ENCODE measurements at places on chromosomes 1 and 21.
A peak's percentile ranks its signal among the peaks of the same experiment; 100 is the strongest.

DNA sequence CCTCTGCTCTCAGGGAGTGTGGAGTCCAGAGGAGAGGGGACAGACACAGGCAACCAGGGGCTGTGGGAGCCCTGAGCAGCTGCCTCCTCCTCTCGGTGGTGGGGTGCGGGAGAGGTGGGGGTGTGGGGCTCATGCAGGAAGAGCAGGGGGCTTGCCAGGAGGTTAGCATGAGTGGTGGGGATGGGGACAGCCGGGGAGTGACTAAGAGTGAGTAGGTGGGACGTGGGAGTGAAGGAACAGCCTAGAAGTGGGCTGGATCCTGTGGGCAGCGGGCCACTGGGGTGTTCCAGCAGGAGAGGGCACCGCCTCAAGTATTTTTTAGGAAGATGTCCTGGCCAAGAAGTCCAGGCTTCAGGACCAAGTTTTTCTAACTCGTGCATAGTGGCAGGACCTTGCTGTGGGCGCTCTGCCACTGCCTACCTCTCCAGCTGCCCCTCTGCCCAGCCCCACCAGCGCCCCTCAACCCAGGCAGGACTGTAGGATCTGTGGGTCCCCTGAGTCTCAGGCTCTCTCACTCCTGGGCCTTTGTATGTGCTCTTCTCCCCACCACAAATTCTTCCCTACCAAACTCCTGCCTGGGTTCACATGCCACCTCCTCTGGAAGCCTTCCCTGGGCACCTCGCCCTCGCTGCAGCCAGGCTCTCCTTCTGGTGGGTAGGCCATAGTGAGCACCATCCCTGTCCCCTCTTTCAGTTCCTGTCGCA is 18.8 kb upstream of the LHX4 start:
- peak; percentile 37 for DNase-seq

GRCh38 chr1:42463921-42464320 is 835 bp downstream of the CCDC30 start:
- DNase-seq, result no peak

DNA sequence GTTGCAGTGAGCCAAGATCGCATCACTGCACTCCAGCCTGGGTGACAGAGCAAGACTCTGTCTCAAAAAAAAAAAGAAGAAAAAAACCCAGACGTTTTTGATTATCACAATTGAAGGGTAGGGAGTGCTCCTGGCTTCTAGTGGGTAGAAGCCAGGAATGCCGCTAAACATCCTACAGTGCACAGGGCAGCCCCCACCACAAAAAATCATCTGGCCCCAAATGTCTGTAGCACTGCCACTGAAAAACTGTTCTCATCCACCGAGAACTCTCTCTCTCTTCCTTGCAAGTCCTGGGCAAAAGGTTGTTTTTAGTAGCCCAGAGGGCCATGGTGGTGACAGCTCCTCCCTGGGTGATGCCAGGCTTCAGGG is 35.6 kb upstream of the GPR157 start:
- DNase-seq, result no peak

DNA sequence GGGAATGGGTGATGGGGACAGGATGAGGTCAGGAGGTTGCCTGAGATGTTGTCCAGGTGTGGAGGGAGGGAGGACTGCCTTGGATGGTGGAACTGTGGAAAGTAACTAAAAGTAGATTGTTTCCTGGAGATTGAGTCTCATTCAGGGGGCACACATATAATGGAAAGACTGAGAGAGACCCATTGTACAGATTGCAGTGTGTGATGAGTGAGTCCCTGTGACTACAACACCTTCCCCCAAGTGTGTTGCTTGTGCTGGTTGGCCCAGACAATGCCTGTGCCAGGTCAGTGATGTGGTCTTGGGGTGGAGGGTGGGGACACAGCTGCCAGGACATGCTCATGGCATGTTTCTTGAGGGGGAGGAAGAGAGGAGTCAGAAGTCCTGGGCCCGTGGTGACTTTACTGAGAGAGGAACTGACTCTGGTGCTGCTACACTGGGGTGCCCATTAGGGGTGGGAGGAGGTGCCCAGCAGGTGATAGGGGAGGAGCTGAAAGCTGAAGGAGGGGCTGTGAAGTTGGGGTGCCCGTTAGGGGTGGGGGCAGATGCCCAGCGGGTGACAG is 5.2 kb downstream of the SNAP47 start:
- no peak for DNase-seq

GRCh38 chr1:237814319-237814924 is 76.3 kb downstream of the ZP4 start:
- no peak for DNase-seq

DNA sequence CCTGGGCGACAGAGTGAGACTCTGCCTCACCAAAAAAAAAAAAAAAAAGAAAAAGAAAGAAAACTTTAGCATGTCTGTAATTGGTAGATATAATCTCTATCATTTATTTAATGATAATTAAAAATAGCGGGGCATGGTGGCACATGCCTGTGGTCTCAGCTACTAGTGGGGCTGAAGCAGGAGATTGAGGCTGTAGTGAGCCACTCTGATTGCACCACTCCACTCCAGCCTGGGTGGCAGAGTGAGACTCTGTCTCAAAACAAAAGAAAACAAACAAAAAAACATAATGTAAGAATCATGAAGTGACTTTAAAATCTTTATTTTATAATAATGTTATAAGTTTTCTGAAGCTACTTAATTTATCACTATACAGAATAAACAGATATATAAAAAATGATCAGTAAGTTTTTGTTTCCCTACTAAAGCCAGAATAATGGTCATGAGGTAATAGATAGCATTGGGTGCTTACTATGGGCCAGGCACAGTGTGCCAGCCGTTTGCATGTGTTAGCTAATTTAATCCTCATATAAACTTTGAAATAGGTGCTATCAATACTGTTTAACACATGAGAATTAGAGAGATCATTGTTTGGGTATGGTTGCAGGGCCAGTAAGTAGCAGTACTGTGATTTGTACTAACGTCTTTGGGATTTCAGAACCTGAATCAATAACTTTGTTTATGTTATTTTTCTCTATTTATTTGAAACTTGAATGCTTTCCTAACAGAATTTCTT is 23.8 kb downstream of the CLIC4 start:
- no peak for DNase-seq

DNA sequence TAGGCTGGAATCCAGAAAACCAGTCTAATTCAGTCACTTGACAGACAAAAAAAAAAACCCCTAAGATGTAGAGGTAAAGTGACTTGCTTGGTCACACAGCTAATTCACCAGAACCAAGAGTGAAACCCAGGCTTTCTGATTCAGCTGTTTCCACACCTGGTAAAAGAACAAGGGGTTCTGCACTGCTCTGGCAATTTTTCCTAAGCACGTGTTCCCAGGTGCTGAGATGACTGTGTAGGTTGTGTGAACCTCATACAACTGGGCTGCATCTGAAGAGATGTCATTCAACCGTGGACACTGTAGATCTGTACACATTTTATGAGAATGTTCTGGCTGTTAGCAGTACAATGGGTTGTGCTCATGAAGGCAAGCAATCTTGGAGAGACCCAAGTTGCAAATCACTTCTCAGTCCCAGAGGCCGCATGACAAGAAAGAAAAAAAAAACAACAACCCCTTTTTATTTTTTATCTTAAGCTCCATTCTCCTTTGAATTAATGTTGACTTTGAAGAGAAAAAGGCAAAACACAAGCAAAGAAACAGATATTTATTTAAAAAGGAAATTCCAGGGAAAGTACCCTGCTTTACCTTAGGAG is 95.4 kb downstream of the INTS7 start:
- no peak for DNase-seq

GRCh38 chr1:117590273-117590925 is 15.4 kb upstream of the TENT5C start:
- DNase-seq, result no peak

GRCh38 chr1:23563003-23563402 is 3.7 kb upstream of the ID3 start:
- no peak for DNase-seq

DNA sequence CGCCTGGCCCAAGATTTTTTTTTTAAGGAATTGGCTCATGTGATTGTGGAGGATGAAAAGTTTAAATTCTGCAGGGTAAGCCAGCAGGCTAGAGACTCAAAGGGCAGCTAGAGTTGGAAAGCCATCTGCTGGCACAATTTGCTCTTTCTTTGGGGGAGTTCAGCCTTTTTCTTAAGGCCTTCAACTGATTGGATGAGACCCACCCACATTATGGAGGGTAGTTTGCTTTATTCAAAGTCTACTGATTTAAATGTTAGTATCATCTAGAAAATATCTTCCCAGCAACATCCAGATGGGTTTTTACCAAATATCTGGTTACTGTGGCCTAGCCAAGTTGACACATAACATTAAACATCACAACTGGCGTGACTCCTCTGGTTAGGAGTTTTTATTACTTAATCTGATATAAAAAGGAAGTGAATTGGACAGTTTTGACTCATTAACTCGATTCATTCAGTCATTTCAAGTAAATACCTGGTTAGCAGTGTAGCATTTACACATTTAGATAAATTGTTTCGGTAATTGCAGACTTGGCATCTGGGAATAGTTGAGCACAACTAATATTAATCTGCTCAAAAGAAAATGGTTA is 12.4 kb downstream of the HOOK1 start:
- no peak for DNase-seq

DNA sequence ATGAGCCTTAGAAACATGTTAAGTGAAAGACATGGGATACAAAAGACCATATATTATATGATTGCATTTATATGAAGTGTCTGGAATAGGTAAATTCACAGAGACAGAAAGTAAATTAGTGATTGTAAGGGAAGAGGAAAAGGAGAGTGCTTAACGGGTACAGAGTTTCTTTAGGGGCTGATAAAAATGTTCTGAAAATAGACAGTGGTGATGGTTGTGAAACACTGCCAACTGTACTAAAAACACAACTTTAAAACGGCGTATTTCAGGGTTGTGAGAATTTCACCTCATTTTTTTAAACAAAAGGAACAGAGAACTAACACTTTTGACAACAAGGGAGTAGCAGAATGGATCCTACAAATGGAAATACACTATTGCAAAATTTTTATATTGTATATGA is 13.4 kb downstream of the COP1 start:
- DNase-seq, result no peak

DNA sequence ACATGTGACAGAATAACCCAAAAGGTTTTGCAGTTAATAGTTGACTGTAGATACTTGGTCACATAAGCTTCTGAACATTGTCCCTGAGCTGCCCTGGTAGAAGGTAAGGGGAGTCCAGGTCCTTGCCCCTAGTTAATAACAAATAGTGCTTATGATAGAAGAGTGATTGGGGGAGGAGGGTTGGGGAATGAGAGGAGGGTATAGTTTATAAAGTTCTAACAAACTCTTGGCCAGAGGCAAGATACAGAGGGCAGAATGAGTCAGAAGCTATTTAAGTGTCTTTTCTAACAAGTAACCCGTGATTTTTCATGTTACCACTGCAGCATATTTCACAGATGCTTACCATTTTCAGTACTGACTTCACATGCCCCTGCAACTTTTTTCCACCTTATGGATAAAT is 26.7 kb upstream of the MYOCOS start:
- no peak for DNase-seq

DNA sequence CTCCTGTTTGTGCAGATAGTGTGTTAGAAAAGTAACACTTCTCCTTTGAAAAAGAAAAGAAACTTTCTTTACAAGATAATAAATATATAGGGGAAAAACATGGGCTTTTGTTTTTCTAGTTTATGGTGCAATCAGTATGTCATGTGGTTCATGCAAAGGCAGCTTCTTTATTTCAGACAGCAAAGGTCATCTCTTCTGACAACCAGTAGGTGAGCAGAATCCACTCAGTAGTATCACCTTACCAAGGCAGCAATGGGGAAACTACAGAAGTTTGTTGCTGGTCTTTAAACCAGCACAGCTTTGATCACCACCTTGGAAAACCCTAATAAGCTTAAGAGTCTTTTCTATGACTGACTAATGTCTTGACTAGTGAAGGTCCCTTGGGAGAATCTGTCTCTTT is 13.0 kb upstream of the SAMSN1 start:
- no peak for DNase-seq

GRCh38 chr1:41003640-41004220 is 17.8 kb downstream of the SLFNL1 start:
- DNase-seq, result peak; percentile 92

- DNase-seq, result peak; percentile 60
These were observed 8.7 kb downstream of the PLEKHA6 start for GRCh38 chr1:204350857-204351573.

- no peak for DNase-seq
These were observed 16.9 kb downstream of the ATG4C start for GRCh38 chr1:62800825-62801306.

- no peak for DNase-seq
These were observed 35.7 kb downstream of the ATP2B4 start for GRCh38 chr1:203662360-203662759.

DNA sequence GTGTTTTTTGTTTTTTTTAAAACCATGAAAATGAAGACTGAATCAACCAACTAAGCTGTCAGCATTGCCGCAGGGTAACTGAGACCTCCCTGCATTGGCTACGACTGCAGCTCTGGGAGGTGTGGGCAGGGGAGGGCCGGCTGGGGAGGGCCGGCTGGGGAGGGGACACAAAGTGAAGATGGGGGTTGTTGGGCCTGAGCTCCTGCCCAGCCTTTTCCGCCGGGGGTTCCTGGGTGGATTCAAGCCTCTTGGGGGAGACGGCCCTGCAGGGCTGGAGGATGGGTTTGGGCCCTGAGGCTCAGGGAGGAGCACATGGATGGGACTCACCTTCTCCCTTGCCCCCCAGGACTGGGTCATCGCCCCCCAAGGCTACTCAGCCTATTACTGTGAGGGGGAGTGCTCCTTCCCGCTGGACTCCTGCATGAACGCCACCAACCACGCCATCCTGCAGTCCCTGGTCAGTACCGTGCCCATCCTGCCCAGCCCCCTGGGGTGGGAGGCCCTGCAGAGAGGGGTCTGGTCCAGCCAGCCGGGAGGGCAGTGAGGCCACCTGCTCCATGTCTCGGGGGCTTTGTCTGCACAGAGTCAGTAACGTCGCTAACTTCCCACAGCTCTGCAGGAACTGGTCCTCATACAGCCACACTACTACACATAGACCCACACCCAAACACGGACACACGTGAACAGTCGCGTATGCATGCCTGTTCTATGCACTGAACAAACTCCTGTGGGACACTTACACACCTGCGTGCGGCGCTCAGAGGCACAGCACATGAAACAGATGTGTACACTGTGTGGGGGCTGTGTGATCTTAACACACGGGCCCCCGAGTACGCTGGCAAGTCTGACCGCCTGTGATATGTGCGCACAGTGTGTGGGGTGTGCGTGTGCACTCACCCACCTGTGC is 31.5 kb downstream of the BMP8A start:
- DNase-seq, result no peak

GRCh38 chr1:158059984-158060383 is 66.5 kb downstream of the KIRREL1 start:
- no peak for DNase-seq

DNA sequence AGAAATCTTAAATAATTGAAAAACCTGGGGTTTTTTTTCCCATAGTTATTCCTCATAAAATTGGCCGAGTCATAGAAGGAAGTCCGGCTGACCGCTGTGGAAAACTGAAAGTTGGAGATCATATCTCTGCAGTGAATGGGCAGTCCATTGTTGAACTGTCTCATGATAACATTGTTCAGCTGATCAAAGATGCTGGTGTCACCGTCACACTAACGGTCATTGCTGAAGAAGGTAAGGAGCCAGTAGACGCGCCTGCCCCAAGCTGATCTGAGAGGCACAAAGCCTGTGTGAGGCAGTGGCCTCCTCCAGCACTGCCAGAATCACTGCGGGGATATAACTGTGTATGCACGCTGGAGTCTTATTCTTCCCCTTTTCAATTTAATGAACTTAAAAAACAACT is 100.3 kb downstream of the PHTF1 start:
- no peak for DNase-seq
